ENCODE measurements at places on chromosomes 5 and 9. TPM values are rescaled to one million over a fixed set of nuclear protein-coding genes. Genes with fewer than 3 reads are reported as not detected.

MAMDC4 gene
- total RNA-seq = 25.7 TPM

RASEF gene
- 59.7 TPM for total RNA-seq

CYSRT1 gene
- not detected for total RNA-seq

SLC34A1 gene
- total RNA-seq = not detected

VCAN gene
- 33.7 TPM for total RNA-seq

ERAP2 gene
- total RNA-seq = 7.5 TPM

SHROOM1 gene
- 27.4 TPM for total RNA-seq

CXCL14 gene
- 49.4 TPM for total RNA-seq

AGXT2 gene
- total RNA-seq = not detected

PCDHAC1 gene
- total RNA-seq = 4.0 TPM

CSF1R gene
- 5.3 TPM for total RNA-seq

IQGAP2 gene
- 41.2 TPM for total RNA-seq

LCN10 gene
- total RNA-seq = 4.6 TPM

- DNase-seq = peak; percentile 46
Measured at GRCh38 chr9:36328798-36329411, 70.7 kb upstream of the GNE start.

GRCh38 chr9:14824481-14824880 lies 85.7 kb downstream of the FREM1 start:
- no peak for DNase-seq

- no peak for DNase-seq
Measured at GRCh38 chr9:124513376-124513994, 6.3 kb upstream of the NR5A1 start.

DNA sequence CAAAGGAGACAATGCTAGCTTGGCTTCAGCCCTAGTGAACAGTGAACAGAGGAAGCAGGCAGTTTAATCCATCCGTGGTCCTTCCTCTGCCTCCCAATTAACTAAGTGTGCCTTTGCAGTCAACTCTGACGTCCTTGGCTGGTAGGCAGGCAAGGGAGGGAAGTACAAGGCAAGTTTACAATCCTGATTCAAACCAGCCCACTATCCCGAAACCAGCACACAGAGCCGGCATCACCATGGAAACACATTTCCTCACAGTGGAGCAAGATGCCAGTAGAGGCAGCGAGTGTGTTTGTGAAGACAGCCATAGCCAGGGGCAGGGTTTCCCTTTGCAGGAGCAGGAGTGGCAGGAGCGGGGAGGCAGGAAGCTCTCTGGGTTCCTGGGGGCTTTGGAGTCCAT lies 73.9 kb downstream of the GOLPH3 start:
- DNase-seq = no peak

DNA sequence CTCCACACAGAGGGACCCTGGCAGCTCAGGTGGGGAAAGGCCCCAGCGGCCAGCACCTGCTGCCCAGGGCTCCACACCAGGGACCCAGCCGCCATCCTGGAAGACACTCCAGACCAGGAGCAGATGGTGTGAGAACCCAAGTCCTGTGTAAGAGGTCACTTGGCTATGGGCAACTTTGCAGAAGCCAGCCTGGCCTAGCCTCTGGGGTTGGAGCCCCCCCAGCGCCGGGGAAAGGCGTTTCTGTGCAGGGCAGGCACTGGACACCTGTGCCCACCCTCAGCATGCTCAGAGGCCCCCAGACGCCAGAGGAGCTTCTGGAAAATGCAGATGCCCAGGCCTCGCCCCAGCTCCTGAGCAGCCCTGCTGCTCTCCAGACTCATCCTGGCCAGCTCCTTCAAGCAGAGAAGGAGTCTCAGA lies 34.0 kb downstream of the RASGEF1C start:
- DNase-seq = no peak

DNA sequence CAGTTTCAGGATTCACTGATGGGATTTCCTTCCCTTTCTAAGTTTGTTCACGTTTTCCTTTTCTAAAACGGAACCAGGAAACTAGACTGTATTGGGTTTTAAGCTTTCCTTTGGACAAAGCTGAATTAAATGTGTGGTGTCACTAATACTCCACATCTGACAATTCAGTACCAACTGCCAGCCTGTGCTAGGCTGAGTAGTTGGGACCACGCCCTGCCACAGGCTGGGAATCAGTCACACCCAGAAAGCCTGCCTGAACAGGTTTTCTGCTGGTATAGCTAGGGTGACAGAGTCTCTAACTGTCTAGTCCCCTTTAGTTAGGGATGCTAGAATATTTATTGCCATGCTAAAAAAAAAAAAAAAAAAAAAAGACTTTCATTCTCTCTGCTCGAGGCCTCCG lies 15.6 kb downstream of the SPACA9 start:
- DNase-seq = no peak

DNA sequence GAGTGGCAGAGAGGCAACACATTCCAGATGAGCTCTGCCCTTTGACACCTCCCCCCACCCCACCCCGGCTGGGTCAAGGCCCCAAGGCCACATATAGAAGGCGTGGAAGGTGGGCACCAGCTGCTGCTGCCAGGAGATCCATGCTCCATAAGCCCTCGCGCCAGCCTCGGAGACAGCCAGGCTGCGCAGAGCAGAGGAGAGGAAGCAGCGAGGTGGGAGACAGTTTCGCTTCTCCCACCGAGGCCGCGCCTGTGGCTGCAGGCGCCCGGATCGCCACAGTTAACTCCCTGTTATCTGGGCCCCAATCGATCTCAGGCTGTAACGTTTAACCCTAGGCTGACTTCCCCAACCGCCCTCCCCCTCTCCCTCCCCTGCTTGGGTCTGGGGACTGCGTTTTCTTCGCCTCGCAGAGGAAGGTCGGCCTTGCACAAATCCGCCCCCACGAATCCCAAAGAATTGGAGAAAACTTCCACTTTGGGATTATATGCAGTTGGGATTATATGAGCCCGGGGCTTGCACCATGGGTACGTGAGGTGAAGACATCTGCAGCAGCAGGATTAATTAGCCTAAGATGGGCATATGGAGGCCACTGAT lies 1.1 kb upstream of the CXXC5 start:
- peak; percentile 35 for DNase-seq

DNA sequence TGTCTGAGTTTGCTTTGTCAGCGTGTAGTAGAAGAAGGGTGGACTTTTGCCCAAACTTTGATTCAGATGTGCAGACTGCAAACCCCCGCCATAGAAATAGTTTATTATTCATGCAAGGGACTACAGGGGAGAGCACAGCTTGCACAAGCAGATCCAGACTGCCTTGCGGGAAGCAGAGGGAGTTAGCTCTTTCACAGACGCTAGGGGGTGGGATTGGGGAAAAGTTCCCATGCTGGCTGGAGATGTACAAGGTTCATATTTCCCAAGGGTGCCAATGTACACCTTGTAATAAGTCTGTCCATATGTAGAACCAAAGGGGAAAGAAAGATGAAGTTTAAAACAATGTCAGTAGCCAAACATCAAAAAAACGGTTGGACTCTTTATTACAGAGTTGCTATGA lies 749.7 kb upstream of the COX7C start:
- DNase-seq = no peak

DNA sequence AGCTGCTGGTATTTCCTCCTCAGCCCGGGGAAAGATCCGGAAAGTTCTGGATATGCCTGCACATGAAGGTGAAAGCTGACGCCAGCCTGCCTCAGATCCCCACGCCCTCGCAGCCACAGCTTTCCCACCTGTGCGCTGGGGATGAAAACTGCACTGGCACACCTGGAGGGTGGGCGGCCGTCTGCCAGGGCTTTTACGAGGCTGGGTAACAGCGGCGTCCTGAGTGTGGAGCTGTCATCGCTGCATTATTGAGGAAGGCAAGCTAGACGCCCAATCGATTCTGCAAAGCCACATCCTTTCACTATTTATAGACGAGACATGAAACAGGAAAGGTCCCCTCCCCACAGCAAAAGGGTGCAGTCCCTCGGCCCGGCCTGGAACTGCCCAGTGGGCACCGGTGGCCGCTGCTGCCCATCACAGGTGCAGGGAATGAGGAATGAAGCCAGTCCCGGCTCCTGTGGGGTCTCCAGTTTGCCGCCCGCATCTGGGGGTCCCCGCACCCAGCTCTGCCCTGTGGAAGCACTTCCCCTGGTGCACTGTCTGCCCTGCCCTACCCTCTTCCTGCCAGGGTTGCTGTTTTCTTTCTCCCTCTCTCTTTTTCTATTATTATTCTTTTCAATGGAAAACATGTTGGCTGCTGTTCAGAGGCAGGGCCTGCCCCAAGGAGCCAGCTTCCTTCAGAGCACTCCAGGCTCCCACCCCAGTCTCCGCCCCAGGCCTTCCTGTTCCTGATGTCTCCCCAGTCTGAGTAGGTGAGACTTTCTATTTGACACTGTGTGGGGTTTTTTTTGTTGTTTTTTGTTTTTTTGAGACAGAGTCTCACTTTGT lies 7.0 kb downstream of the NOTCH1 start:
- no peak for DNase-seq

- DNase-seq = peak; percentile 88
Measured at GRCh38 chr5:177086654-177087397, at the start of gene FGFR4. FGFR4 (plus strand) TSS chr5:177086915; CDS start chr5:177089603, 2,688 bp downstream.

- DNase-seq = no peak
Measured at GRCh38 chr5:39501397-39501796, 76.6 kb upstream of the DAB2 start.

DNA sequence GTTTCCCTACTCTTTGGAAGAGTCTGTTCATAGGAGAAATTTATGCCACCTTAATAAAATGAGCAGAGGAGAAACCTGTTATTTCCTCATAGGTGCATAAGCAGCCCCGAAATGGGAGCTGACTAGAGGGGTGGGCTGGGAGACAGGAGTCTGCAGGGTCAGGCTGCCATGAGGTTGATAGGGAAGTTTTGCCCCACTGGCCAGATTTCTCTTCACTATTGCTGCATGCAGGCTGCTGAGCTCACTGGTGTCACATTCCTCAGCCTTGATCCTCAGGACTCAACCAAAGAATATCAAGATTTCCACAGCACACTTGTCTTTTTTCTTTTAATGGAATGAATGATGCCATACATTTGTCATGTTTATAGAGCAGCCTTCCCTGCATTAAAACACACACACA lies 60.7 kb downstream of the BHMT start:
- DNase-seq = peak; percentile 12

GRCh38 chr9:121122246-121123032 lies 47.7 kb downstream of the CNTRL start:
- no peak for DNase-seq

DNA sequence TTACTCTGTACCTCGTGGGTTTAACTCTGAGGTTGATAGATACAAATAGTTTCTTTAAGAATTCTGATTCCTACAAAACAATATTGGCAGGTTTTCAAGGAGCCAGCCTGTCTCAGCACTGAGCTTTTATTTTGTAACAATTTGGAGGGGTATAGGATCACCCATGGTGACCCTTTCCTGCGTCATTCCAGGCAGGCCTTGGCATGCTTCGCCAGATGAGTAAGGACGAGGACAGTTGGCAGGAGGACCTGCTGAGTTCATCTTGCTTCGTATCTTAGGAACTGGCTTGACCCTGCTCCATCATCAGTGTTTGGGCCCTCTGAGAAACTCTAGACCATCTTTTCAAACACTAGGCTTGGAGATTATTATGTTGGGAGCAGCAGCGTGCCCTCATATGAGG lies 17.9 kb downstream of the ZNF462 start:
- no peak for DNase-seq

GRCh38 chr5:24389968-24390367 lies 254.8 kb downstream of the CDH10 start:
- no peak for DNase-seq

GRCh38 chr9:130992682-130993032 lies 16.3 kb upstream of the LAMC3 start:
- DNase-seq = no peak

DNA sequence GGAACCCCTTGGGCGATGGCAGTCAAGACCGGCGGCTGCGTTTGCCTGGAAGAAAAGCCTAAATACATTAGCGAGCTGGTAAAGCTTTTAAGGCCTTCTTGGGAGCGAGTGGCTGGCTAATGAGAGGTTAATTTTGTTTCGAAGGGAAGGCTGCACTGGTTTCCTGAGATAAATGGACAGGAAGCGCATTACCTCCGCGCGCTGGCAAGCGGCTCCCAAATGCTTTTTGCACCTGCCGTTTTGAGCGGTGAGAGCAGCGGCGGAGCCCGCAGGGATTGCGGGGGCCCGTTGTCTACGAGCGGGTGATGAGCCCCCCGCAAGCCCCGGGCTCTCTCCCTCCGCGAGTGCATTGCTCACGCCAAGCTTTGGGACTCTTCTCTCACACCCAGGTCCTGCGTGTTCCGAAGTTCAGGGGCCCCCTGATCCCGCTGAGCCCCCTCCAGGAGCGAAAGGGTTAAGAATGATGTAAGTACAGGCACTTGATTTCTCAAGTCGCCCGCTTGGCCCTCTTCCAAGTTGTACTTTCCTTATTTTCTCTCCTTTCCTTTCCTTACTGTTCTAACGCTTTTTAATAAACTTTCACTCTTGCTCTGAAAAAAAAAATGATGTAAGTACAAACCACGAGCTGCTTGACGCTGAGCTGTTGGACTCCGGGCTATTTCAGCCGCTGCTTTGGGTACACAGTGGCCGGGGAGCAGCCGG lies 3.1 kb upstream of the RGMB start:
- peak; percentile 59 for DNase-seq

DNA sequence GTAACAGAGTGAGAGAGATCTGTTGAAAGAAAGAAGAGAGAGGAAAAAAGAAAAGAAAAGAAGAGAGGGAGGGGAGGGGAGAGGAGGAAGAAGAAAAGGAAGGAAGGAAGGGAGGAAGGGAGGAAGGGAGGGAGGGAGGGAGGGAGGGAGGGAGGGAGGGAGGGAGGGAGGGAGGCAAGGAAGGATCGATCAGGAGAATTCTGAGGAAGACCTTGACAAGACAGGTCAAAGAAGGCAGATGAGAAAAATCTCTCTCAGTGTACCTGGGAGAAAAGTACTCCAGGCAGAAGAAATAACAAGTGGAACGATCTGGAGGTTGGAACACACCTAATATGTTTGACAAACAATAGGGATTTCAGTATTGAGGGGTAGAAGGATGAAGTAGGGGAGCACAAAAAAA lies 64.6 kb upstream of the SUSD1 start:
- DNase-seq = no peak

DNA sequence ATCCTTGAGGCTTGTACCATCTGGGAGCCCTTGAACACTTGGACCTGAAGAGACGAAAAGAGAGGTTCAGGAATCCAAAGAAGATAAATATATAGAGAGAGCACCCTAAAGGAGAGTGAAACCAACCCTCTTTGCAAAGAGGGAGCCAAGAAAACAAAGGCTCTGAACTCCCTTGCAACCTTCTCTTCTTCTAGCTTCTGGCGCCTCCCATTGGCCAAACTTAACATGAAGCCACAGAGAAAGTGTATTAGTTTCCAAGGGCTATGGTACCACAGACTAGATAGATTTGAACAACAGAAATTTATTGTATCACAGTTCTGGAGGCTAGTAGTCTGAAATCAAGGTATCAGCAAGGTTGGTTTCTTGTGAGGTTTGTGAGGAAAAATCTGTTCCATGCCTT lies 175.1 kb downstream of the HCN1 start:
- peak; percentile 66 for DNase-seq

- peak; percentile 84 for DNase-seq
Measured at GRCh38 chr5:180869587-180869986, 8.5 kb upstream of the ZFP62 start.

- DNase-seq = no peak
Measured at GRCh38 chr5:127805448-127805847, 102.3 kb downstream of the CCDC192 start.

- DNase-seq = no peak
Measured at GRCh38 chr9:101791533-101791932, 53.1 kb upstream of the GRIN3A start.

- DNase-seq = no peak
Measured at GRCh38 chr9:136719195-136719880, 7.0 kb downstream of the DIPK1B start.

- DNase-seq = no peak
Measured at GRCh38 chr5:139789116-139789844, 6.3 kb upstream of the PSD2 start.

- DNase-seq = no peak
Measured at GRCh38 chr9:35516479-35516878, 26.6 kb downstream of the RUSC2 start.

Measured in body of pancreas (tissue), 4 donors.